Kidney epithelial cell (primary cell): ENCODE measurements at places on chromosomes 3 and 15.

GRCh38 chr15:69080295-69081248 lies 66.1 kb downstream of the NOX5 start:
- no peak for DNase-seq

DNA sequence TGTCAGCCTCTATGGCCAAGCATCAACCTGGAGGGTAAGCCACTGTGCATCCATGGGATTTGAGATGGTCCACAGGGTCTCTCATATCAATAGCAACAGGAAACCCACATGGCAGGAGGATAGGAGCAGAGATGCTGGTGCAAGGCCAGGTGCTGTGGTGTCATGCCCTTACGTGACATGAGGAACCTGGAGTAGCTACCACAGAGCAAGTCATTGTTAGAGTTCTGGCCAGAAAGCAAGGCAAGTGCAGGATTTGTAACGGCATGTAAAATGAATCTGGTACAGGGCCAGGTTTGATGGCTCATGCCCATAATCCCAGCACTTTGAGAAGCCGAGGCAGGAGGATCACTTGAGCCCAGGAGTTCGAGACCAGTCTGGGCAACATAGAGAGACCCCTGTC lies 14.8 kb upstream of the ZNF774 start:
- no peak for DNase-seq

DNA sequence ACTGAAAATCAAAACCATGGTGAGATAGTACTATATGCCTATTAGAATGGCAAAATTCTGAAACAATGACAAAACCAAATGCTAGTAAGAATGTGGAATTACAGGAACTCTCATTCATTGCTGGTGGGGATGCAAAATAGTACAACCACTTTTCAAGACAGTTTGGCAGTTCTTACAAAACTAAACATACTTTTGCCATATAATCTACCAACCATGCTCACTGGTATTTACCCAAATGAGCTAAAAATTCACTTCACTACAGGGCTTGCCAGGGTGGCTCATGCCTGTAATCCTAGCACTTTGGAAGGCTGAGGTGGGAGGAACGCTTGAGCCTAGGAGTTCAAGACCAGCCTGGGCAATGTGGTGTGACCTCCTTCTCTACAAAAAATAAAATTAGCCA lies 40.0 kb downstream of the MYO9A start:
- no peak for DNase-seq

GRCh38 chr3:88628901-88629300 lies 478.5 kb upstream of the EPHA3 start:
- no peak for DNase-seq

- DNase-seq = peak; percentile 67
Measured at GRCh38 chr3:124878561-124879336, 8.4 kb downstream of the ITGB5 start.

DNA sequence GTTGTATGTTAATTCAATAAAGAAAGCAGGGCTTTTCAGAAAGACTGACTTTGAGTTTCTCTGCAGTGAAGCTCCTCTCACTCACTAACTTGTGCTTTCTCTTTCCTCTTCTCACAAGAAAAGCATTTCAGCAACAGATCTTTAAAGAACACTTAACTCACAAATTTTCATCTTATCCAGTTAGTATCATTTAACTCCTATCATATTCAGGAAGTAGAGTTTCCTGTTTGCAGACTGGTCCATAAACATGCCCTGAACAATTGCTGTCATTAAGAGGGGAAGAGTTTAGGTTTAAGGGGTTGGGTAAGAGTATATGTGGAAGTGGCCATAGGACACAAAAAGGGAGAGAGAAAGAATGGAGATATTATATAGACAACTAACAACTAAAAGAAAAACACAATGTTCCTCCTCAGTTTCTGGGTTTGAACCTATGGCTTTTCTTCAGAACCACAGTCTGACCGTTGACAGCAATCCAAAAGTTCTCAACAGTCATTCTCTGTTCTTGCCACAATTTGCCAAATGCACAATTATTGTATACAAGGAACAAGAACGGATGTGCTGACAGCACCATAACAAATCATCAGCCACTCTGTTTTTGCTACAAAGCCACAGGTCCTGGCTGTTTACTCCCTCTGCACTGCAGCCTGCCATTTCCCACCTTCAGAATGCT lies 63.9 kb downstream of the CHAC1 start:
- DNase-seq = no peak

- DNase-seq = no peak
Measured at GRCh38 chr15:34358367-34358766, 8.6 kb downstream of the LPCAT4 start.

- no peak for DNase-seq
Measured at GRCh38 chr3:183114384-183115178, 15.3 kb upstream of the MCCC1 start.

DNA sequence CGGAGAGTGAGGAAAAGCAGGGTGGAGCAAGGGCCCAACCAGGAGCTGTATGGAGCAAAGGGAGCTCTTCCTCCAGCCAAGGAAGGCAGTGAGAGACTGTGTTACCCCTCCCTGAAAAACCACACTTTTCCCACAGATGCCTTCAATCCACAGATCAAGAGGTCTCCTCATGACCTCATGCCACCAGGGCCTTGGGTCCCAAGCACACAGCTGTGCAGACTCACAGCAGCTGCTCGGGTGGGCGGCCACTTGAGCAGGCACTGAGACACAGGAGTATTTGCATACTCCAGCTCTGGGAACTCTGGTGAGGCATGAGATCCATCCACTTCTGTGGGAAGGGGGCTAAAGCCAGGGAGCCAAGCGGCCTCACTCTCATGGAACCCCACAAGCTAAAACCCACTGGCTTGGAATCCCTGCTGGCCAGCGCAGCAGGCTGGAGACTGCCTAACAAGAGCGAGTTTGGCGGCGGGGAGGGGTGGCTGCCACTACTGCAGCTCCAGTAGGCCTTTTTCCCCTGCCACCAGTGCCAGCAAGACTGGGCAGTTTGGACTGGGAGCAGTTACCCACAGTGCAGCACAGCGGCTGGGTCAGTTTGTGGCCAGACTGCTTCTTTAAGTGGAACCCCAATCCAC lies 880.6 kb upstream of the ARPP21 start:
- DNase-seq = no peak

DNA sequence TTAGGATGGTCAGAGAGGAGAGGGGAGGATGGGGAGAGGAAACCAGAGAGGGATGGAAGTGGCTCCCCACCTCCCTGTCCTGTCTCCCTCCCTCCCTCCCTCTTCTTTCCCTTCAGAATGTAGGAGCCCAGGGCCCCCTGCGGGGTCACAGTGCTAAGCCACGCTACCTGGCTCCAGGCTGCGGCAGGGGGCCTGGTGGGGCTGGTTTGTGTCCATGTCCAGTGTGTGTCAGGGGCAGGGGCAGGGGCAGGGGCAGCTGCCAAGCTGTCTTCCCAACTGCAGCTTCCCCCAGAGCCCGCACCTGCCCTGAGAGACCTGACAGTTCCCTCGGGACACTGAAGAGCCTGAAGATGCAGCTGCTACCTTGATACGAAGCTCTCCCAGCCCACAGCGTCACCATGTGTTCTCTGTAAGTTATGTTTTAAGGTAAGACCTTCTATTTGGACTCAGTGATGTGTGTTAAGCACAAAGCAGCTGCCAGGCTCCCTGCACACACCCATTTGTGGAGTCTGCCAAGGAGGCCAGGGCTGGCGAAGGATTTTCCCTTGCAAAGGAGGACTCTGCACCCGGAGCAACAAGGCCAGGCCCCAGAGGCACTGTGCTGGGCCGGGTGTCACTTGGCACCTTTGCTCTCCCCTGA lies 121.8 kb upstream of the SMAD3 start:
- DNase-seq = no peak

DNA sequence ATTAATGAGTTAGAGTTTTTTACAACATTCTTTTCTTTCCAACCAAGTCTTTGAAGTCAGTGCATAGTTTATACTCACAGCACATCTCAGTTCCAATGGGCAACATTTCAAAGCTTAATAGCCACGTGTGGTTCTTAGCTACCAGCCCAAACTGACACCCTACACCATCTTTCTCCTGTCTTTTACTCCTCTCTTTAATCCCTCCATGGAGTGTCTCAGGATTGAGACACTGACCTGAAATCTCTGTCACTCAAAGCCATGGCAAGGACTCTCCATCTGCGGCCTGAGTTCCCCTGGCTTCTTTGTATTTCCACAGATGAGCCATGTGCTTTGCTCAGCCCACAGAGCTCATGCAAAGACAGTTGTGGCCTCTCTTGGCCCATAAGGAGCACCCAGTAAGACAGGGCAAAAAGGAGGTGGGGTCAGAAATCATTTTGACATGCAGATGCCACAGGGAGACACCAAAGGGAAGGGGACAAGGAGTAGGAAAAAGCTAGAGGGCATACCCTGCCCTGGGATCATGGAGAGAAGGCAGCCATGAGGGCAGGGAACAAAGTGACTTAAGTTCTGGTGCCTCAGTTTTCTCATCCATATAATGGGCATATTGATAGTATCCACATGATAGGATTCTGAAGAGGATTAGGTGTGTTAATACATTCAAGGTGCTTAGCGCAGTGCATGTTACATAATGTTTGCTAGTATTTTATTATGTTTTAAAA lies 493.6 kb upstream of the PROK2 start:
- DNase-seq = no peak

GRCh38 chr3:113287803-113288648 lies 76.7 kb downstream of the BOC start:
- no peak for DNase-seq

DNA sequence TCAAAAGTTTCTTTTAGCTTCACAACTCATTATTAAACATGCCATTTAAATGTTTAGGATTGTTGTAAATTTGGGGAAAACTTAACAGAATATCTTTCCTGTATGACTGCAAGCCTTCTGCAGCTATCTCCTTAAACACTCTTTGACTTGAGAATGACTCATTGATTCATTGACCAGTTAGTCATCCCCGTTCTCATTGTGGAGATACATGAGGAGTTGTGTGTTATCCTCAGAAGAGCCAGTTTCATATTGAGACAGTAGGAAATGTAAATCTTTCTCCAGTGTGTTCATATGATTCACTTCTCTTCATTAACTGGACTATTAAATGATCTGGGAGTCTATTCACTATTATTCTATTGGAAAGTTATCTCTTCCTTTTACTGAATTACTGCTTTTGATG lies 83.0 kb downstream of the CRYGS start:
- peak; percentile 37 for DNase-seq

- DNase-seq = no peak
Measured at GRCh38 chr15:89647191-89647851, 7.9 kb downstream of the KIF7 start.

GRCh38 chr3:144866476-144866875 lies 894.9 kb downstream of the DIPK2A start:
- no peak for DNase-seq

DNA sequence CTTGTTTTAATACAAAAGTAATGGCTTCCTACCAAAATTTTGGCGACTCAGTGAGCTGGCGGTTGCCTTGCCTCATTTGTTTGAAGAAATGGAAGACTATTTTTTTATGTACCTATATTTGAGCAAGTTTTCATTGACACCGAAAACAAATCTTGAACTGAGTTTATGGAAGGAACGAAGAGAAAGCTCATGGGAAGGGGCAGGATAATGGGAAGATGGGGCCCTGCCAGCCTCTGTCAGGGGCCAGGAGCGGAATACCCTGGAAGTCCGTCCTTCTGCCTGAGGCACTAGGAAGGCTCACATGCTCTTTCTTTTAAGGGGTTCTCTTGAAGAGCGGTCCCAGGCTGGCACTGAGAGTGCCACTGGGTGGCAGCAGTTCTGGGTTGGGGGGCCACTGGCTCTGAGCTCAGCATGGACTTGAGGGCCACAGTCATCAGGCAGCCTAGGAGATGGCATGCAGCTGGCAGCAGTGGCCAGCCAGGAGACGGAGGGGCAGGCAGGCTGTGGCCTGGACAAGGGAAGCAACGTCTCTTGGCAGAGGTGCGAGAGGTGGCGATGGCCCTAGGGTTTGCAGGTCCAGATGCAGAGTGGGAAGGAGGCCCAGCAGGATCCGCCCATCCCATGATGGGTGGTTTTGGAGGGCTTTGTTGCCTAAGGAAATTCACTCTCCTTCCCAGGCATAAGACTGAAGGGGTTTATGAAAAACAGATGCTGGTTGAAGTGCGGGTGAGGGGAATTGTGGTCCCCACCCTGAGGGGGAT lies 41.6 kb downstream of the ISG20 start:
- DNase-seq = no peak

DNA sequence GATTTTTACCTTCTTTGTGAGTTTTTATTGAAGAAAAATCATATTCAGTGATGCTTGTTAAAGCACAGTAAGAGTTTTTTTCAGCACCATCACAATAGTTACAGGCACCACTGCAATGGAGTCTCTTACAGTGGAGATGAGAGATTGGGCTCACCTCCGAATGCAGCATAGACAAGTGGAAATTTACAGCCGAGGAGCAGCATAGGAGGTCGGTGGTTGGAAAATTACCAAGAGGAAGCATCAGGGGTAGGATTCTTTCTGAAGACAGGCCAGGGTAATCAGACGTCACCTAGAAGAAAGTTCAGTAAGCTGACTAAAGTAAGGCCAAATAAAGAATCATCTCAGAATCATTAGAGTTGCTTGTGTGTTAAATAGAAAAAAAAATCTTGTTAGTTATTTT lies 491.6 kb downstream of the RBMS3 start:
- DNase-seq = no peak

GRCh38 chr3:53604232-53604631 lies 109.8 kb downstream of the CACNA1D start:
- no peak for DNase-seq

DNA sequence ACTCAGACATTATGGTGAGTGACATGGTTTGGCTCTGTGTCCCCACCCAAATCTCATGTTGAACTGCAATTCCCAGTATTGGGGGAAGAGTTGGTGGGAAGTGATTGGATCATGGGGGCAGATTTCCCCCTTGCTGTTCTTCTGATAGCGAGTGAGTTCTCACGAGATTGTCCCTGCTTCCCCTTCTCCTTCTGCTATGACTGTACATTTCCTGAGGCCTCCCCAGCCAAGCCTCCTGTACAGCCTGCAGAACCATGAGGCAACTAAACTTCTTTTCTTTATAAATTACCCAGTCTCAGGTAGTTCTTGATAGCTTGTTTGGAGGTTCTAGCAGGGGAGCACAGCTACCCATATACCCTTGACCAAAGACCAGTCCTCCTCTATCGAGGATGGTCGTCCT lies 45.9 kb downstream of the ADAM10 start:
- no peak for DNase-seq

DNA sequence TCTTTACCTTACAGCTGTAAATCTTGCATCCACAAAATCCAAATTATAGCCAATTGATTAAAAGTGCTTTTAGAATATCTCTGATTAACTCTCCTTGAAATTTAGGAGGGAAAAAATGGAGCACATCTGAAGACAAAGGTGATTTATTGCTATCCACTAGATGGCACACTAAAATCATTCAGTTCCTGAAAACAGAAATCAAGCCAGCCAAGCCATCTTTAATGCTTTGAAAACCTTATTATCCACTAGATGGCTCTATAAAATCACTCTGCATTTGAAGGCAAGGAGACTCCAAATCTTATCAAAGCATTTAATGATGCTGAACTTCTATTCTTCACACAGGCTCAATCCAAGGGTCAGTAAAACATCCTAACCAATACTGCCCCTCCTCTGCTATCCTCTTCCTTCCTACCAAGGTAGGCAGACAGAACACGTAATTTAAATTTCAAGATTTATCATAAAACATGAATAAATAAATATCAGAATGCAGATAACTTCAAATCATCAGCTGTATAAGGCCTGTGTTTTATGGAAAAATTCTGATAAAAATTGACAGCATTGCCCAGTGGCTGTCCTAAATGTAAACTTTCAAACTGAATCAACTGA lies 48.4 kb downstream of the GOLIM4 start:
- DNase-seq = peak; percentile 51
